ENCODE measurements at places on chromosomes 2 and 18.
A peak's percentile ranks its signal among the peaks of the same experiment; 100 is the strongest.

- DNase-seq, result peak; percentile 61
These were observed 4.4 kb downstream of the TEX44 start for GRCh38 chr2:231597014-231597611.

DNA sequence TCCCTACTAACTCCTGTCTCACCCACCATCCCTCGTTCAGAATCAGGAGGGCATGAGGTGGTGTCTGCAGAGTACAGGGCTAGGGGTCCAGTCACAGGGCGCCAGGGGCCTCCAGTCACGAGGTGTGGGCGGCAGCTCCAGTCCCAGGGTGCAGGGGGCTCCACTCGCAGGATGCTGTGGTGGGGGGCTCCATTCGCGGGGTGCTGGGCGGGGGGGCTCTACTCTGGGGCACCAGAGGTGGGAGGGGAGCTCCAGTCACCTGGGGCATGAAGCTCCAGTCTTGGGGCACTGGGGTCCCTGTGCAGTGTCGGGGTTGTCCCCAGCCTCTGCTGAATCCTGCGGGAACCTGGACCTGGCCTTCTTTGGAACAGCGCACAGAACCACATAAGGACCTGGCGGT lies 66.0 kb downstream of the EIPR1 start:
- DNase-seq, result no peak

DNA sequence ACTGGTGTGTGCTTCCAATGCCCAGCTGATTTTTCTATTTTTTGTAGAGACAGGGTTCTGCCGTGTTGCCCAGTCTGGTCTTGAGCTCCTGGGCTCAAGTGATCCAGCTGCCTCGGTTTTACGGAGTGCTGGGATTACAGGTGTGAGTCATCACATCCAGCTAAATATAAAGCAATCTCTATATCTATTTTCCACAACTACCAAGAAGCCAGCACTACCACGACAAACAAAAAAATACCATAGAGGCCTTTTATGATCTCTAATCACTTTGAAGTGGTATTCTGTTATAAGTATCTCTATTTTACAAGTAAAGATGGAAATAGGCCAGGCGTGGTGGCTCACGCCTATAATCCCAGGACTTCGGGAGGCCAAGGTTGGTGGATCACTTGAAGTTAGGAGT lies 34.7 kb downstream of the C2orf74 start:
- no peak for DNase-seq

- no peak for DNase-seq
These were observed 238.2 kb upstream of the MYT1L start for GRCh38 chr2:2569306-2569705.

GRCh38 chr2:180505203-180505602 lies 475.2 kb upstream of the UBE2E3 start:
- DNase-seq, result peak; percentile 57

DNA sequence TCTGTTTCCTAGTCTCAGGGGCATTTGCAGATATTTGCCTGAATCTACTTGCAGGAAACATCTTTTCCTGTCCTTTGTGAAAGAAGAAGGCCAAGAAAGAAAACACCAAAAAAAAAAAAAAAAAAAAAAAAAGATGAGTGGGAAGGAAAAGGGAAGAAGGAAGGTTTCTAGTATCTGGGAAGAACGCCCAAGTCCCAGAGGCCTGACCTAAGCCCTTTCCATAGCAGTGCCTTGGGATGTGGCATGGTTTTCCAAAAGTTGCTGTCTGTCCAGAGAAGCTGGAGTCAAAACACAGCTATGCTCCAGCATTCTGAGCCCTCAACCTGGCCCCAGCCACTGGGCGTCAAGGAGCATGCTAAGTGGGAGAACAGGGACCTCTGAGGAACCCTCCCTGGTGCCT lies 123.5 kb downstream of the INHBB start:
- peak; percentile 57 for DNase-seq

DNA sequence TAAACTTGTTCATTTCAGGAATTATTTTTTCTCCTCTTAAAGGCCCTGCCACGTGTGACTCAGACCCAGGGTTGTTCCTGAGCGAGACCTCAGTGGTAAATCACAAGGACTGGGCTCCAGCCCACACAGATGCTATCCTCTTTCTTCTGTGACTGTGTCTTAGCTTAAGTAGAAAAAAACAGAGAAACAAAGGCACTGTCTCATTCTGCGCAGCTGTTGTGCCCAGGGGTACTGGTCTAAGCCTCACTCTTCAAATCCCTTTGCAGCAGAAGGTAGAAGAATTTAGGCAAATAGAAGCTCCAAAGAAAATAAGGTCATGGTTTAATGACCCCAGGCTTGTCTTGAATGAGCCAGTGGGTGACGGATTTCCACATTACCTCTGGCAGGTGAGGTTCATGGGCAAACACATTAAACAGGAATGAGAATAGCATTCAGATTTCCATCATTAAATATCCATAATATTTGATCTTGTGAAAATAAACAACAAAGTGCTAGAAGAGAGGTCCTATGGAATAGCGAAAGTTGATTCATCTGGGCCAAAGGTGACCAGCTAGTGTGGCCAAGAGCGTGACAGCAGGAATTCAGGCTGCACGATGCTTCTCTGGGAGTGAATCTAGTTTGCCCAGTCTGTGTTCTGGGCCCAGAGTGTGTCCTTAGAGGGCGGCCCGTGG lies 63.3 kb downstream of the LIPG start:
- no peak for DNase-seq

DNA sequence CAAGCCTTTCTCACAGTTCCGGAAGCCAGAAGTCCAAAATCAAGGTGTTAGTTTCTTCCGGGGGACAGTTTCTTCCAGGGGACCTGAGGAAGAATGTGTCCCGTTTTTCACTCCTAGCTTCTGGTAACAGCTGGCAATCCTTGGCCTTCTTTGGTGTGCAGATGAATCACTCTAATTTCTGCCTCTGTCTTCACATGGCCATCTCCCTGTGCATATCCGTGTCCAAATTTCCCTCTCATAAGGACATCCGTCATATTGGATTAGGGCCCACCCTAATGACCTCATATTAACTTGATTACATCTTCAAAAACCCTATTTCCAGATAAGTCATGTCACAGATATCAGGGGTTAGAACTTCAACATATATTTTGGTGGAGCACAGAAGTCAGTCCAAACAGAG lies 141.4 kb downstream of the ZEB2 start:
- DNase-seq, result no peak

GRCh38 chr2:50648041-50648700 lies 383.8 kb downstream of the NRXN1 start:
- DNase-seq, result no peak

All from fibroblast of the aortic adventitia (primary cell).